ENCODE measurements at places on chromosomes 4 and X. TPM values are rescaled to one million over a fixed set of nuclear protein-coding genes. Genes with fewer than 3 reads are reported as not detected.

Gene BEX1
- total RNA-seq: 0.68 TPM

Gene OTUD6A
- total RNA-seq: not detected

Gene SMARCA1
- 48.2 TPM for total RNA-seq

Gene MAP3K15
- total RNA-seq: not detected

- no peak for DNase-seq
Observed at GRCh38 chrX:73262991-73263390, 48.3 kb upstream of the NAP1L2 start.

- DNase-seq: no peak
Observed at GRCh38 chr4:109739547-109739946, 9.7 kb upstream of the PLA2G12A start.

- DNase-seq: no peak
Observed at GRCh38 chr4:42904986-42905385, 12.5 kb downstream of the GRXCR1 start.

- no peak for DNase-seq
Observed at GRCh38 chrX:144840616-144841015, 406.7 kb upstream of the SPANXN1 start.

All from glomerular endothelial cell (primary cell).